ENCODE measurements at places on chromosomes 4 and X.

DNA sequence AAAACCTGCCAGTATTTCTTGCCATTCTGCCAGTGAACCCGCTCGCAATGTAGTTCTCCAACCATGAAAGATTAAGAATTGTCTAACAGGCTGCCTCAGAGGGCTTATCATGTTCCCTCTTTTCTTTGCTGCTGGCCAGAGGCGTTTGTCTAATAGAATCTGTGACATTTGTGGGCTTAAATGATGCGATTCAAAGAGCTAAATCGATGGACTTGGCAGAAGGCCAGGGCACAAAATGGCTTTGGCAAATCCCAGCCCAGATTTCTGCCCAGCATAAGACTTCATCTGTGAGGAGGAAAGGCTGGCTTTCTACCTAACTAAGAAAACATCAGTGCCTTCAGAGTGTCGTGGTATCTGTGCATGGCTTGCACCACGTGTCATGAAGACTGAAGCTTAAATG is 79.9 kb downstream of the TRPC5OS start:
- peak; percentile 40 for DNase-seq

- DNase-seq, result no peak
These were observed 93.8 kb downstream of the INPP4B start for GRCh38 chr4:142752202-142752786.

GRCh38 chr4:28232951-28233350 is 1372.3 kb downstream of the STIM2 start:
- DNase-seq, result no peak

GRCh38 chrX:40099055-40099958 is 1.5 kb upstream of the BCOR start:
- DNase-seq, result peak; percentile 55

DNA sequence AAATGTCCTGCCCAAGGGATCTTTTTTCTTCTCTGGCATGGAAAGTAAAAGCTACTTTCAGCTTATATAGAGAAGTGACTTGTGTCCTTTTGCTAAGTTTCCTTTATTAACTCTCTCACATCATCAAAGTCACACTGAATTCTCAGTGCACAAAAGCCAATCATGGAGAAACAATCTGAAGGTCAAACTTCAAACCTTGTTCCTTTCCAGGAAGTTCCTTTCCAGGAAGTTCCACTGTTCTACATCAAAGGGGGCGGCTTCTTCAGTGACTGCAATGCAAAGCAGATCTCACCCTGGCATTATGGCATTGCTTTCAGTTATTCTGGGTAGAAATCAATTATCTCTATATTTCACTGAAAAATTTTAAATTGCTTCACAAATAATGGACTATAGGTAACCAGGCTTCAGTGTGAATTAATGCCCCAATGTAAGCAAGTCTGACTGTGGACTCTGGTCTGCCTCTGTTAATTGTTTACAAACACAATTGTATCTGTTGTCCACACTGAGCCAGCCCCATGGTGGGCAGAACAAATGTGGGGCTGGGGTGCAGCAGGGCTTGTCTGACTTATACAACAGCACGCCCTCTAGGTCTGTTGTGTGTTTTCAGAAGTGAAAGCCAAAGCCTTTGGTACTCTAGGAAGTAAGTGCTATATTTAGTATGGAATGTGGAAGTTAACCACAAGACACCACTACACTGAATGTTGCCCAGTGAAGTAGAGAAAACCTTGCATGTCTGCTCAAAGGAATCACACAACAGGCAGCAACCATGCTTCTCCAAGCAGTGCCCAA is 98.8 kb downstream of the CDS1 start:
- DNase-seq, result no peak

GRCh38 chrX:88612870-88613329 is 134.1 kb upstream of the CPXCR1 start:
- DNase-seq, result no peak

DNA sequence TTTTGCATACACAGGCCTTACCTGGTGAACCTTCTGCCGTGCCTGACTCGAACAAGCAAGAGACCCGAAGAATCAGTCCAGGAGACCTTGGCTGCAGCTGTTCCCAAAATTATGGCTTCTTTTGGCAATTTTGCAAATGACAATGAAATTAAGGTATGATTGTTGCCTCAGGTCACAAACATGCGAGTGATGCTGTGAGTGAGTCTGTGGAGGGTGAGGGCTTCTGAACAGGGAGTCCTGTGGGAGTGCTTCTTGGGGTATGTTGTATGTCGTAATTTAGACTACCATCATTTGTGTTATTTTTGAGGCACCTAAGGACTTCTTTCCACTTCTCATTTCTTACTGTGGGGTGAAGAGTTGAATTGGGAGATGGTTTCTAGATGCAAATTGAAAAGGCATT is 32.8 kb downstream of the HTT start:
- no peak for DNase-seq

GRCh38 chr4:170274616-170275015 is 184.9 kb upstream of the AADAT start:
- DNase-seq, result no peak

DNA sequence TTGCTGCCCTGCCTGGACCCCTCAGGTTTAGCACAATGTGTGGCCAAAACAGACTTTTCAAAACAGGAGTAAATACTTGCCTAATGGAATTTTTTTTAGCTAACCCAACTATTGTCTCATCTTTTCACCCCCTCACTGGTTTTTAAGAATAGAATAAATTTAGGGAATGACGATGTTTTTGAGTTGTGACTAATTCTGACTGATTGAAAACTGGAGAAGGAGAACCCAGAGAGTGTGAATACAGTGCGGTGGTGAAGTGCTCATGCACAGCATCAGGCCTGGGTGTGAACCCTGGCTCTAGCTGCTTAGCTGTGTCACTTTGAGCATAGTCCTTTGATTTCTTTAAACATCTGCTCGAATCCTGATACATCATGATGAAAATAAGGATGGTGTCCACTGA is 10.5 kb downstream of the ANTXR2 start:
- no peak for DNase-seq

- peak; percentile 8 for DNase-seq
These were observed 136.4 kb downstream of the REPS2 start for GRCh38 chrX:17082831-17083230.

DNA sequence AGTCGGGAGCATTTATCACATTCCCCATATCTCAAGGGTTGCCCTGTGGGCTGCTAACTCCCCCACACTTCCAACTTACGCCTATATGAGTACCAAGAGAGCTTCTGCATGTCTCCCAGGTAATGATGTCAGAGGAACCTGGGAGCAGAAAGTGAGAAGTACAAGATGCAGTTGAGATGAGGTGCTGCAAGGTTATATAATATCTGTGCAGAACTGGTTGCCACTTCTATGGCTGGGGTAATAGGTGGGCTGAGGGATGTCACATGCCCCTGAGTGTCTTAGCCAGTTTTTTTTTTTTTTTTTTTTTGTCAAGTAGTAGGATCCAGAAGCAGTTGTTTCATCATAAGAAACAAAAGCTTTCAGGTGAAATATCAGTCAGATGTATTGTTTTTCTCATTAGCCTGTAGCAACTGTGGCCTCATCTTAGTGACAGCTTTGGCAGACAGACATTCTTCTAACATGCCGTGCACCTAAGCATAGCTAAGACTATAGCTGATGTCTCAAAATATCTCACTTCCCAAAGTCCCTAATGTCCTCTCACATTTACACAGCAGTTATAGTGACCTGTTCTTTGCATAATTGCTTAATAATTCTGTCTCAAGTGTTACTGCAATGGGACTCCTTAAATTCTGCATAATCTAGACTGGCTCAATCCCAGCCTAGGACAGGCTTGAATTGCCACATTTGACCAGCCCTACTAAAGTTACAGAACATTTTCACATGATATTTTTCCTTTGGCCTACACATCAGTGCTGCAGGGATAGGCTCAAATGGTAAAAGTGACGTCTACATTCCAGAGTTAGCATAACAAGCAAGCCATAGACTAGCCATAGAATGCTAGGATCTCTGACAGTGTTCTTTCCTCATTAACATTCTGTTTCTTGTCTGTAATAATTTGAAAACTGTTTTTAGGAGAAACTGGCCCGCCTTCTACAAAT is 17.9 kb upstream of the MAOB start:
- DNase-seq, result no peak

GRCh38 chrX:72466493-72466892 is 106.2 kb downstream of the HDAC8 start:
- DNase-seq, result no peak

- DNase-seq, result peak; percentile 28
These were observed 107.5 kb upstream of the RPL34 start for GRCh38 chr4:108512615-108513505.

GRCh38 chr4:107467461-107467860 is 252.6 kb downstream of the PAPSS1 start:
- no peak for DNase-seq

DNA sequence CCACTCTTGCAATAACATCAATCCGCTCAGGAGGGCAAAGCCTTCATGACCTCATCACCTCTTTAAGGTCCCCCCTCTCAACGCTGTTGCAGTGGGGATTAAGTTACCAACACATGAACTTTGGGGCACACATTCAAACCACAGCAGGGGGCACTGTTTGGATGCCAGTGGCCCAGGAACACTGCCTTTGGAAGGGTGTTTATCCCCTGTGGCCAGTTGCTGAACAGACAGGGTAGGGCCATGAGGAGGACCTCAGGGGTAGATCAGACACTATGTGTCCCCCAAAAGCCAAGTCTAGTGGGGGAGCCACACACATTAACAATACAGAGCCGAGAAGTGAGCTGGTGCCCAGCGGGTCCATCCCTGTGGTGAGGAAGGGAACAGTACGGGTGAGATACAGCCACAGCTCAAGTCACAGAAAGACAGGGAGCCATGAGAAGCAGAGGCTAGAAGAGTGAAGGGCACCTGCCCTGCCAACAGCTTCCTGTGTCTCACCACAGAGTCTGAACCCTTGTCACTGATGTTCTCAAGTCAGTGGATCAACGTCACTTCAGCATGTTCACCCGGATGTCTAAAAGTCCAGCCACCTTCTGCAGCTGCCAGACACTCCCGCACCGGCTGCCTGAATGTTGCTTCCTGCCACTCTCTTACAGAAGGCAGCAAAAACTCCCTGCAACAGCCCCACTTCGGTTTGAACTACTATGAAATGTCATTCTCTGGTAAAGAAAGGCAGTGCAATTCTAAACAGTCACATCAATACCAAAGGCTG is 19.9 kb upstream of the MXD4 start:
- no peak for DNase-seq

GRCh38 chr4:155966171-155966570 is 12.5 kb upstream of the CTSO start:
- DNase-seq, result no peak

- DNase-seq, result no peak
These were observed 1.1 kb upstream of the USP38 start for GRCh38 chr4:143183513-143184216.

DNA sequence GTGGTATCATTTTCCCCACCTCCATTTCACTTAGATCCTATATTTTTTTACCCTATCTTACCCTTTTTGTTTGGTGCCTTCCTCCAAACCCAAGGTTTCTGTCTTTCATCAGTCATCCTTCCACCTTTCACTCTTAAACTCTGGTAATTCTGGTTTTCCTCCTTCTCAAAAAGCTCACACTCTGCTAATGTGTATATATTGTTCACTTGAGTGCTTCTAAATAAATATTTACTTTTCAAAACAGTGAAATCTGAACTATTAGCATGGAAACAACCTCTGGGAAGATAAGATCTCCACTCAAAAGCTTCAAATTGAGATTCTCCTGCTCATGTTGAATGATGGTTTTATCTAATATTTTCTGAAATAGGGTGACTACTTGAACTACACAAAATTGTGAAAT is 21.5 kb downstream of the XIAP start:
- no peak for DNase-seq

DNA sequence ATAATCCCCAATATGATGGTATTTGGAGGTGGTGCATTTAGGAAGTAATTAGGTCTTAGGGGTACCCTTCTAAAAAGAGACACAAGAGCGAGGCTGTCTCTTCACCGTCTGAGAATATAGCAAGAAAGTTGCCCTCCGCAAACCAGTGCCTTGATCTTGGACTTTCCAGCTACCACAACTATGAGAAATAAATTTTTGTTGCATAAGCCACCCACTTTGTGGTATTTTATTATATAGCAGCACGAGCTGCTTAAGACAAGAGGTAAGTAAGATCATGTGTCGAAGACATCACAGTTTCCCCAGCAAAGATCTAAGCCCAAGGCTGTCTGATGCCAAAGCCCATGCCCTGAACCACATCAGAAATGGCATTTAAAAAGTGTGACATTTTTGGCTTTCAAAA is 9.6 kb upstream of the EXOSC9 start:
- no peak for DNase-seq

GRCh38 chr4:40256329-40256728 is 59.5 kb downstream of the RHOH start:
- DNase-seq, result no peak

GRCh38 chrX:103415528-103415927 is 39.2 kb downstream of the BEX3 start:
- no peak for DNase-seq

DNA sequence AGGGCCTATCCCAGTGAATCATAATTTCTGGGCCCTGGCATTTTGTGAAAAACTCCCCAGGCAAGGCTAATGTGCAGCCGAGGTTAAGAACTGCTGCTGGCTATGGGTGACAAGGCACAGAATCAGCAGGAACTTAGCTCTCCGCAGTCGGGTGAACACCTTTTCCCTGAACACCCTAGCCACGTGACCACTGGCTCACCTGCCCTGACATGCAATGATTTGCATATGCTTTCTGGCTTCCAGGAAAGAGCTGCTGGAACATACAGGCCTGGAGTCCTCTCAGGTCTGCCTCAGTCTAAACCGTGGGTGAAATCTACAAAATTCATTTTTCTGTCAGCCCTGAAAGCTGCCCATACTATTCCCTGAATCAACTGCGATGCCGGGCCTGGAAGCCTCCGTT is 56.6 kb downstream of the ZNF827 start:
- peak; percentile 80 for DNase-seq

GRCh38 chr4:162959046-162959445 is 207.6 kb downstream of the NAF1 start:
- DNase-seq, result no peak

DNA sequence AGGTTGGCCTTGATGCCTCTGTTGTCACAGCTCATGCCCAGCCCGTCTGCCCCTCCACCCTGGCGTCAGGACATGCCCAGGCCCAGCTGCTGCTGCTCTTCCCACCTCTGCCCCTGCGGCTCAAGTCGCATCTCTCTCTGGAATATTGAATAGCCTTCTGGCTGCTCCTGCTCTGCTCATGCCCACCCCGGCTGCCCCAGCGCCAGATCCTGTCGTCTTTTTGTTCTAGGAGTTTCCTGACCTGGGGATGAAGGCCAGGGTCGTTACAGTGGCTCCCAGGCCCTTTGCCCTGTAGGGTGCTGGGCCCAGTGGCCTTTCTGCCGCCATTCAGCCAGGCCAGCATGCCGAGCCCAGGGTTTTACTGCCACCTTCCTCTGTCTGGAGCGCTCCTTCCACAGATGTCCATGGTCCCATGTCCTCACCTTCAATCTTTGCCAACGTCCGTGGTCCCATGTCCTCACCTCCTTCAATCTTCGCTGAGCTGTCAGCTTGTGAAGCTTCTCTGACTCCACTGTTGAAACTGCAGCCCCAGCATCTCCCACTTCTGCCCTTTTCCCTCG is 9.7 kb downstream of the MAEA start:
- no peak for DNase-seq

DNA sequence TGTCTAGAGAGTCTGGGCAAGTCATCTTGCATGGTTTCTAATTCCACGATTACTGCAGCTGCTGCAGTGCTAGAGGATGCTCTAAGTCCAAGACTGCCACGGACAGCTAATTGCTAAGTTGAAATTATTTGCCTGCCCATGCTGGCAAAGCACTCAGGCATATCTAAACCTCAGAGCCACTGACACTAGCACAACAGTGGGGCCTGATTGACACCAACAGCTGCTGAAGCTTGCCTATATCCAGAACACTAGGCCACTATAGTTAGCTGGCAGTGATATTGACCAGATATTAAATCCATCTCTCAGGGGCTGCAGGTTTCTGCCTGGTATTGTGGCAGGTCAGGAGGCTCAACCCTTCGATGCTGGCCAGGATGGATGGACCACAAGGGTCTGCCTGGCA is 103.9 kb downstream of the DCAF12L1 start:
- DNase-seq, result no peak

All from NCI-H1105 (cell line).